ENCODE measurements at places on chromosomes 7 and 10.

DNA sequence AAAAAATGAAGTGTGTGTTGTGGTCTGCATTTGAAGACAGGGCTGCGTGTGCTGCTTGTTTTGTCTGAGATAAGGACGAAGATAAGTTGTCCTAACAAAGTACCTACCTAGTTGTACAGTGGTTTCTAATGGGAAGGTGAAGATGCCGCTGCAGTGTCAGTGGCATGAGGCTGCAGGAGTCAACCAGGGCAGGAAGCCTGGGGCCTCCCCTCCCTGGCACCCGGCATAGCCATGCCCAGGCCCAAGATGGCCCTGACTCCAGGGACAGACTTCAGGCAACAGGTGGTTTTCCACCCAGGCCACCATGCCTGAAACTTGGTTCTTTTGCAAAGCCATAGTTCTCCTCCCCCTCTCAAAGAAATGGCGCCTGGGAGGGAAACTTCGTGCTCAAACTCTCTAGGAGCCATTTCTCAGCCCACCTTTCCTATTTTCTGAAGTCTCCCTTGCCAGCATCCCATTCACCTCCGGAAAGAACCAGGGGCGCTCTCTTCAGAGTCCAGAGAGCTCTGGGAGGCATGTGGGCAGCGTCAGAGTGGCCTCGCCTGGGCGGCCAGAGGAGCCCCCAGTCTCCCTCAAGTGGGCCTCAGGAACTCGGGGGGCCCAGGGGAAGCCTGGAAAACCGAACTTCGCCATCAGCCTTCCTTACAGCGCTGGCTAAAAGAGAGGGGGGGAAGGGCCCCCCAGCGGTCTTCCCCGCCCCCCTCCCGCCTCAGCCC lies 2.1 kb upstream of the KAT6B start:
- DNase-seq: no peak

DNA sequence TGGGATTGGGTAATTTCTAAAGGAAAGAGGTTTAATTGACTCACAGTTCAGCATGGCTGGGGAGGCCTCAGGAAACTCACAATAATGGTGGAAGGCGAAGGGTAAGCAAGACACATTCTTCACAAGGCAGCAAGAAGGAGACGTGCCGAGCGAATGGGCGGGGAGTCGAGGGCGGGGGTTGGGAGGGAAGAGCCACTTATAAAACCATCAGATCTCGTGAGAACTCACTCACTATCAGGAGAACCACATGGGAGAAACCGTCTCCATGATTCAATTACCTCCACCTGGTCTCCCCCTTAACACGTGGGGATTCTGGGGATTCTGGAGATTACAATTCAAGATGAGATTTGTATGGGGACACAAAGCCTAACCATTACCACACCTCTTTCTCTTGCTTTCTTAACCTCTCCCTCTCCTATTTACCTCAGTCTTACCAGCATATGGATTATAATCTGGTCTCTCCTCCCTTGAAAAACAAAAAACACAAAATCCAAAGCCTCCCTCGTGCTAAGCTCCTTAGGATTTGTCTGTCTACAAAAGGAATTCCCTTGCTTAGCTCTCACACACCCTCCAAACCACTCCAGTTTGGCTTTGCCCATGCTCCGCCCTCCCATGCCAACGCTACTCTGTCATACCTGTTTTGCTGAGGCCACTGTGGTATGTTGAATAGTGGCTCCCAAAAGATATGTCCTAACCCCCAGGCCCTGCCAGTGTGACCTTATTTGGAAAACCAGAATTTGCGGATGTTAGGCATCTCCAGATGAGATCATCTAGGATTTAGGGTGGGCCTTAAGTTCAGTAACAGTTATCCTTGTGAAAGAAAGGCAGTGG lies 19.6 kb upstream of the EFCAB10 start:
- no peak for DNase-seq

DNA sequence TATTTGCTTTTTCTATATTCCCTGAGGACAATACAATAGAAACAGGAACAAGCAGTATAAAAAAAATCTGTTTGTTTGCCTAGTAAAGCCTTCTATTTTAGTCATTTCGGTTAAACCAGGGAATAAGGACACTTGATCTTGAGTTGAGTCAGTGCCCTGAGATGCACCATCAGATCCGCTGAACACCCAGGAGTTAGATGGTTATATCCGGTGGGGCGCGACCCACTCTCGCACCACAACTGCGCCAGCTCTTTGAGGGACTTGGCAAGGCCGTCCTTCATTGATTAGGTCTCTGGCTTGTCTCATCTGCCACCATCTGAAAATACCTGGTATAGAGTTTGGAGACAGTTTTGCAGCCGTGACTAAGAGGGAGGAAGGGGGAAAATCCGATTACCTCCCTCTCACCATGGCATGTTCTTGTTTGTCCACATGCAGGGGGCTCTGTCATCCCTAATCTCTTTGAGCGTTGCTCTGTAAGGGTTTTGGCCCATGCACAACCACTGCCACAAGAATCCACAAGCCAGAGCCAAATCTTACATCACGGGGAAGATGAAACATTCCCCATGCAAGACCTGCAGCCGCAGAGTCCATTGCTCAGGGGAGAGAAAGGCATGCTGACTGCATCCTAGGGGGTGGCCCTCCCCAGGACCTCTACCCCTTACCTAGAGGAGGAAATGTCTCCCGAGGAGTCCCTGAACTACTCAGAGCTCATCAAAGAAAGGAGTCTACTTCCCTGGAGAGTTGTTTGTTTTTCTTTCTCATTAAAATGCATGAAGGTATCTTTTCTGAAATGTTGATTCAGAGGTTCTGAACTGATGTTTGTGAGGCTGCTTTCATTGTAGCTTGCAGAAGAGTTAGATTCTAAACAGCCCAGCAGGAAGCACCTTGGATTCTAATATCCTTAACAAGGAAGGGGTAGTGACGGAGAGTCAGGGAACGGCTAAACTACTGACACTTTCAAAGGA lies 101.6 kb upstream of the FAM171A1 start:
- DNase-seq: no peak

DNA sequence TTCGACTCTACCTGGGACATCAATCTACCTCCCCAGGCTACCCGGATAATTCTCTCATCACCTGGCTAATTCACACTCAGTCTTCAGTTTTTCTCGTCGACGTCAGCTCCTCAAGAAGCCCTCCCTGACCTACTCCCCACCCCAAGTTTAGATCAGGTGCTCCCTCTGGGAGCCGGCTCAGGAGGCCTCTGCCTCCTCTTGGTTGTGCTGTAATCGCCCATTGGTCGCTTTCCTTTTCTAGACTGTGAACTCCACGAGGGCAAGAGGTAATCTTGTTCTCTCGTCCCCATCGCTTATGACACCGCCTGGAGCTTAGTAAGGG lies 461 bp upstream of the WIPF3 start:
- DNase-seq: no peak

DNA sequence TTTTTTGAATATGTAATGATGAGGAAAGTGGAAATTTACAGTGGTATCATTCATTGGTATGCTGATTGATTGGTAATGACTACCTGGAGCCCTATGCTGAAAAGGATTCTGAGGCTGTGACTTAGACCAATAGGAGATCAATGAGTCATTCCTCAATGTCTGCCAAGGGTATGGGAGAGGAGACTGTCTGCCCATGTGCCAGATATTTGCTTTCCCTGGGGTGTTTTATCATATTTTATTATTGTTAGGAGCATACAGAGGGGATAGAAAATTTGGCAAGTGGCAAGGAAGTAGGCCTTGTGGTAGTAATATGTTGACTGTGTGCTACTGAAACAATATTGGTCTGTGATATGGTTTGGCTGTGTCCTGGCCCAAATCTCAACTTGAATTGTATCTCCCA lies 54.8 kb downstream of the ASAH2B start:
- DNase-seq: no peak

DNA sequence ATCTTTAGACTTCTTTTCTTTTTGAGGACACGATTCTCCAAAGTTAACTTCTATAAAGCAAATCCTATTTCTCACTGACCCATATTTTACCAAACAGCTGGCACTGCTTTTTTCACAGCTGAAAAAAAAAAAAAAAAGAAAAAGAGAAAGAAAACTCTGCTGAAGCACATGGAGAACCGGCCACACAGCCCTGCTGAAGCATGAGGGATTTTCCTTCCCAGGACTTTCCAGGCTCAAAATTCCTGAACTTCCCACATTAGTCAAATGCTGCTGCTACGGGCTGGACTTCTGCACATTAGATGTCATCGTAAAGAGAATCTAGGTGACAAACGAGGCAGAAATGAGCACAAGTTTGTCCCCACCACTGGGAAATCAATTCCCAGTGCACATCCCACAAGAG lies 25.2 kb downstream of the HIPK2 start:
- no peak for DNase-seq

DNA sequence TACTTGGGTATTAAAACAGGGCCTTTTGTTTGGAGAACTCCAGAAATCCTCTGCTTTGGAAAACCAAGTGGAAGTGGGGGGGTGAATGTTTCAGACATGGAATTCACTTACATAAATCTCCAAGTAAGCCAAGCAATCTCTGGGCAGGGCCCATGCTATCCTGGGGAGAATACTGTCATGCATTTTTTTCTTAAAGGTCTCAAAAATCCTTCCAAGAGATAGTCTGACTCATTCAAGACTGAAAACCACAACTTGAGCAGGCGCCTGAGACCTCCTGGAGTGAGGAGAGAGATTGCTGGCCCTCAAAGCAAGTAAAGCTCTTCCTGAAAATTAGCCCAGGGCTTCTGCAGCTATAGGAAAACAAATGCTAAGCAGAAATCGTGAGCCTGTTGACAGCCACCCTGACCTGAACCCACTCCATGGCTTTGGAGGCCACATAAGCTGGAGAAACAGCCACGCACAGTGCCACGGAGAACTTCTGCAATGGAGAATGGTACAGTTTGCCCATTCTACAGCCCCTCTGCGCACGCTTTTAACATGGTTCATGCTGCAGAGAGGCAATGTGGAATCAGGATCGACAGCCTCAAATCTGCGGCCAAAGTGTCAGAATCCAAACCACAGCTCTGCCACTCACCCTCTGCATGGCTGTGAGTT lies 203.1 kb upstream of the AUTS2 start:
- no peak for DNase-seq

DNA sequence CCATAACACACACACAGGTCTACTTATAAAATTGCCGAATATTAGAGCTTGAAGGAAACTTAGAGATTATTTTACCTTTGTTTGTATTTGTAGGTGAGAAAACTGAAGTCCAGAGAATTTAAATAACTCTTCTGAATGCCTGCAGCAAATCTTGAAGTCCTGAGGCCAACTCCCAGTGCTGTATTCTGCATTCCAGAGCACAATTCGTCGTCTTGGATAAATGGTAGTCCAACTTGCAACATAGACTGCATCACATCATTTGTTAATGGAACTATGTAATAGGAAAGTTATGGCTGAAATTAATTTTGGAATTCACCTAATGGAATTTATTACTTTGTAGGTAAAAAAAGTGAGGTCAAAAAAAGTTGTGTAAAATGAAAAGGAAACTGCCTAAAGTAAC lies 37.3 kb upstream of the SEMA3D start:
- DNase-seq: no peak

GRCh38 chr7:73308074-73308664 lies 457 bp downstream of the NSUN5 start:
- no peak for DNase-seq

- no peak for DNase-seq
Observed at GRCh38 chr7:71846160-71846559, 566.0 kb downstream of the CALN1 start.

DNA sequence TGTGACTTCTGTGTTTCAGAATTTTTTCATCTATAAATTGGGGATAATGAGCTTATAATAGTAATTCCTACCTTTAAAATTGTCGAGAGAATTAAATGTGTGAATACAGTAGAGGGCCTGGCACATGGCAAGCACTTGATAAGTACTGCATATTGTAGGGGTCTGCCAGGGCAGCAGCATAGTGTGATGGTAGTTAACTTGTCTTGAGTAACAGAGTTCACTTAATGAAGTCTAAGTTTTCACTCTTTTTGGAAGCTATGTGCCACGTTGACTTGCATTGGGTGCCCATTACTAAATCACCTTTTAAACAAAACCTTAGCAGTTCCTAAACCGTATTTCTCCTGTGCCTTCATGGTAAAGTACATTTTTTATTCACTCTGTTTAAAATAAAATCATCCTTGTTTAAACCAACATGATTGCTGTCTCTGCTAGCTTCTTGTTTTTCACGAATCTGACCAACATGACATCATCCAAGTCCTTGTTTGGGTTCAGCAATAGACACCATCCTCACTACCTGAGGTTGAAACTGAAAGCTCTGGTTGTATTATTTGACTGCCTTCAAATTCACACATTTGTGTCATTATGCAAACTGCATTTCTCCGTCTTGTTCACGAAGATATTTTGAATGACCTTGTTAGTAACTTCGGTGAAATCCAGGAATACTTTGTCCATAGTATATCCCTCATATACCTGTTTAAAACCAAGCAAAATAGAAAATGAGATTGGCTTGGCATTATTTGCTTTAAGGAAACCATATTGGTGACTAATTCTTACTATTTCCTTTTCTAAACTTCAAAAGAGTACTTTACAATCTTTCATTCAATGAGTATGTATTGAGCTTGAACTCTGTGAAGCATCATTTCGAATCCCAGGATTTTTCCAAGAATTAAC lies 340.2 kb downstream of the SUGCT start:
- no peak for DNase-seq

GRCh38 chr10:75210282-75211006 lies at the start of gene VDAC2:
TSS of gene VDAC2 (plus strand) at chr10:75210796. CDS start at chr10:75211159, 363 bp downstream.
- DNase-seq: peak; percentile 92

GRCh38 chr7:1434165-1434718 lies 25.0 kb downstream of the MICALL2 start:
- DNase-seq: no peak

GRCh38 chr10:62748386-62748785 lies 56.1 kb upstream of the ADO start:
- DNase-seq: no peak

DNA sequence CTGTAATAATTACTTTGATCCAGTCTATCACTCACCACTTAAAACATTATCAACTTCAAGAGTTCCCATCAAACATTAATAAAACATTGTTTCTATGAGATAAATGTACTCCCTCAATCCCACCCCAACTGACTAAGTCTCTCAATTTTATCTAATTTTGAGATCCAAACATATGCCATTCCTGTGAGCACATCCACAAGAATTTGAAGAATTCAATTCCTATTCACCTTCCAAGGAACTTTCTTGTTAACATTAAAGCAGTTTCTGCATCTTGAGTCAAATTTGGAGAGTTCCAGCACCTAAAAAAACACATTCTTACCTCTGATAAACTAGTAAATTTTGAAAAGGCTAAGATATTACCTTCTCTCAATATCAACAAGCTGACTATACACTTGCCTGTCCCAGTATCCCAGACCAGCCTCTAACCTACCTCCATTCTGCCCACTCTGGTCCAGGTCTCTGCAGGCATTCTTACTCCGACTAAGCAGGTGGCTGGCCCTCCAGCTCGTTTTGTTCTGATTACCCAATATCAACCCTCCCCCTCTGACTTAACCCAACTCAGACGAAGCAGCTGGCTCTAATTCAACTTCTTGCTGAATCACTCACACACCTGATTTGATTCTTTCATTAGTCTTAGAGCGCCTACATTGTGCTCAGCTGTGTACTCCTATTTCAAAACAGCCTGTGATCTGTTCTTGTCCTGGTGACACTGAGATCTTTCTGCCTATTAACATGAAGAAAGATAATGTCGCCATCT lies 275.2 kb downstream of the IPMK start:
- DNase-seq: no peak

GRCh38 chr7:94265456-94265855 lies 129.2 kb upstream of the COL1A2 start:
- DNase-seq: no peak
